Right ventricle myocardium inferior (tissue), 1 donor: ENCODE measurements at places on chromosomes 11 and 22. TPM values are rescaled to one million over a fixed set of nuclear protein-coding genes. Genes with fewer than 3 reads are reported as not detected.
A peak's percentile ranks its signal among the peaks of the same experiment; 100 is the strongest.

GRCh38 chr11:117419482-117420142 lies 92.0 kb downstream of the CEP164 start:
- DNase-seq = no peak

DNA sequence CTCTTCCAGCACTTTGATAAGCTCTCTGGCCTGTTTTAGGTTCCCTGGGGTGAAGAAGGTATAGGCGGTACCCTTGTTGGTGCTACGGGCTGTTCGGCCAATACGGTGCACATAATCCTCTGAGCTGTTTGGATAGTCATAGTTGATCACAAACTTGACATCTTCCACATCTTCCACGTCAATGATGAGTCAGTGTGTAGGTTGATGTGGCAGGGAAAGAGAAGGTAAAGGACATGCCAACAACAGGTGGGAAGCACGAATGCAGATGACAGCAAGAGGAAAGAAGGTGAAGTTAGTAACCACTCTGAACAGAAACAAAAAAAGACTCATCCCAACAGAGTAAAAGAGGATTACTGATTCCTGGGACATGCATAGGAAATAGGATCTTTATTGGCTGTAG lies 18.2 kb downstream of the DDX17 start:
- DNase-seq = no peak

DNA sequence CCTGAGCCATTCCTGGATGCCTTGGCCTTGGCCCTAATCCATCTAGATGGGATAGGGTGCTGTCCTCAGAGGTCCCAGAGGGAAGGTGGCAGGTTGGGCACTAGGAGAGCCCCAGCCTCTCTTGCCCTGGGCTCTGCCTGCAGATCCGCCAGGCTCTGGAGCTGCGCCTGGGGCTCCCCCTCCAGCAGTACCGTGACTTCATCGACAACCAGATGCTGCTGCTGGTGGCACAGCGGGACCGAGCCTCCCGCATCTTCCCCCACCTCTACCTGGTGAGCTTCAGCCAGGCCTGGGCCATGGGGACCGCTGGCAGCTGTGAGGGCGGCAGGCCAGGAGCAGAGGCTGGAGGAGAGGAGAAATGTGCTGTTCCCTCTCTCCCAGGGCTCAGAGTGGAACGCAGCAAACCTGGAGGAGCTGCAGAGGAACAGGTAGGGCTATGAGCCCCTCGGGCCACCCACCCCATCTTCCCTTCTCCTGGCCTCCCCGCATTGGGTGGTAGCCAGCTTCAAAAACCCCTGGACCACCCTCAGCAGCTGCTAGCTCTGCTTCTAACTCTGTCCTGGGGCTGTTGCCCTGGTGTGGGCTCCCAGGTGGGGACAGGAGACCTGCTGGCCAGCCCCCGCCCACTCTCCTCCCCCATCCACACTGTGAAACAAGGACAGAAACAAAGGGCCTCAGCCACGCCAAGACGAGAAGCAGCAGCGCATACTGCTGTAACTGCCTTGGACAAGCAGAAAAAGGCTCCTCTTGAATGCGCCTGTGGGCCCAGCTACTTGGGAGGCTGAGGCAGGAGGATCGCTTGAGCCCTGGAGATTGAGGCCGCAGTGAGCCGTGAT lies 4.9 kb downstream of the SSH3 start:
- DNase-seq = peak; percentile 26

FOXRED1 gene
- 31.6 TPM for total RNA-seq

DNA sequence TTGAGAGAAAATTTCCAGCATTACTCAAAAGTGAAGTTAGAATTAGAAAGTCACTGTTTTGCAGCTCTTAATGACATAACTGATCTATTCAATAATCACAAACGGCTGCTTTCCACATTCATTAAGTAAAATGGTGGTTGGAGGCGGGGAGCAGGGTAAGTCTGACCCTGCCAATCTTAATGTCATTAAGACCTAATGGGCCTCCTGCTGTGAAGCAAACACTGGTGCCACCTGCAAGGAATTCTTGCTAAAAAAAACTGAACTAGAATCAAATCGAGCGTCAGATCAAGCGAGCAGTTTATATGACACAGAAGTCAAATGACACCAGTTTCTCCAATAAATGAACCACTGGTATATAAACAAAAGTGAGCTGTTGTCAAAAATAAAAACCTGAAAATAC lies 351.5 kb downstream of the BRD1 start:
- no peak for DNase-seq

OR52N4 gene
- total RNA-seq = not detected

GRCh38 chr22:32233091-32233490 lies 22.1 kb downstream of the SLC5A4 start:
- no peak for DNase-seq

- no peak for DNase-seq
These were observed 29.3 kb downstream of the RTN3 start for GRCh38 chr11:63710476-63711217.

GRCh38 chr22:27673839-27674238 lies 127.7 kb downstream of the MN1 start:
- no peak for DNase-seq

- no peak for DNase-seq
These were observed 28.7 kb downstream of the OTOG start for GRCh38 chr11:17575431-17576425.

DNA sequence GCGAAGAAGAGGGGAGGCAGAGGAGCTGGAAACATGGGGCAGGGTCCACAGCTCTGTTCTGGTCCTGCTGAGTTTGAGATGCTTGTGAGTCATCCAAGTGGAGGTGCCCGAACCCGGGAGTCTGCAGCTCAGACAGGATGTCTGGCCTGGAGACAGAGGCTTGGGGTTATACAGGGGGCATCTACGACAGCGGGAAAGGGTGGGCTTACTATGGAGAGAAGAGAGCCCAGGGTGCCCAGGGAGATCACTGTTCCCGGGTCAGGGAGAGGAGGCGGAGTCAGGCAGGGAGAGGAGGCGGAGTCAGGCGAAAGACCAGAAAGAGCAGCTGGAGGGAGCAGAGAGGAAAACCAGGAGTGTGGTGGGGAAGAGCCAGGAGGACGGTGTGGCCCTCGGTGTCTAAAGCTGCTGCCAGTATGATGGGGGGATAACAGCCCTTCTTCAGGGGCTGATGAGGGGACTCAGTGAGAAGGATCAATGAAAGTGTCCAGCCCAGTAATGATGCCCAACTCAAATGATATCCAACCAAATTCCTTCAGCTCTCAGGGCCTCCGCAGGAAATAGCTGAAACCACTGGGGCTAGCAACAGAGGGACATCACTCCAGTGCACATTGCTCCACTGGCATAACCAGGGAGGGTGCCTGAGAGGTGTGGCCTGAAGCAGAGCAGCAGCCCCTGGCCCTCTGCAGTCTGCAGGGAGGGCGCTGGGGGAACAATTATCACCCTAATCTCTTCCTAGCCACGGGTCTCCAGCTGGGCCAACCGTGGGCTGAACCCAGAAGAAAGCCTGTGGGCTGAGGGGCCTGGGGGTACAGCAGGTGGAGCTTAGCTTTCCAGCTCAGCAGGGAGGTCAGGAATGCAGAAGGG lies 2.6 kb upstream of the LTBP3 start:
- peak; percentile 75 for DNase-seq

KDELR3 gene
- total RNA-seq = 4.4 TPM
